ENCODE measurements at places on chromosomes 12 and 14.

GRCh38 chr12:69167648-69168165 is 71.7 kb upstream of the CPSF6 start:
- DNase-seq: no peak

GRCh38 chr14:82626156-82627066 is 1092.8 kb upstream of the SEL1L start:
- DNase-seq: no peak

GRCh38 chr14:105854600-105855245 is 328.3 kb downstream of the TMEM121 start:
- peak; percentile 5 for DNase-seq

DNA sequence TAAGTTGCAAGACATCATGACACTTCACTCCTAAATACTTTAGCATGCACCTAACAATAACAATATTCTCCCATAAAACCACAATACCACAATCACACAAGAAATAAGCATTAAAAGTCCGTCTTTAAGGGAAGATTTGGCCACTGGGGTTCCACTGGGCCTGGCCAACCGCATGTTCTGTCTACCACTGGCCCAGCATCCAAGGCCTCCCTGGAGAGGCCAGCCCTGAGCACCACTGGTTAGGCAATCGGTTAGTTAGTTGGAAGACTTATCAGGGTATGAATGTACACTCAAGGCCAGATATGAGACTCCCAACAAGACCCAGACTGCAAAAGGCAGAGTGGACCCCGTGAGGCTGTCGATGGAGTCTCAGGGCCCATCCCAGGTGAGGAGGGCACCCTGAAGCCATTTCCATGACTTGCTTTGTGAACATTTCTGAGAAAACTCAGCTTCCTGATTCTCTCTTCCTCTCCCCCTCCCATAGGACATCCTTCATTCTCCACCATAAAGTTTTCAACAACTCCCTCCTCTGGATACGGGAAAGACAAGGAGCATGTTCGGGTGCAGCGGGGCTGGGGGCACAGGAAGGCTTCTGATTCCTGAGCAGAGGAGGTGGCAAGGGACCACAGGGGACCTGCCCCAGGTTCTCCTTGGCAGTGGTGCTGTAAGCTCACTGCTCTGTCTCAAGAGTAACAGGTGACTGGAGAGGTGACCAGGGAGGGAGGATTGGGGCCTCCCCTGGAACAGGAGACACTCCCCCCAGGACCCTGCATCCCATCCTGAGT is 5.9 kb downstream of the PXN start:
- DNase-seq: no peak

DNA sequence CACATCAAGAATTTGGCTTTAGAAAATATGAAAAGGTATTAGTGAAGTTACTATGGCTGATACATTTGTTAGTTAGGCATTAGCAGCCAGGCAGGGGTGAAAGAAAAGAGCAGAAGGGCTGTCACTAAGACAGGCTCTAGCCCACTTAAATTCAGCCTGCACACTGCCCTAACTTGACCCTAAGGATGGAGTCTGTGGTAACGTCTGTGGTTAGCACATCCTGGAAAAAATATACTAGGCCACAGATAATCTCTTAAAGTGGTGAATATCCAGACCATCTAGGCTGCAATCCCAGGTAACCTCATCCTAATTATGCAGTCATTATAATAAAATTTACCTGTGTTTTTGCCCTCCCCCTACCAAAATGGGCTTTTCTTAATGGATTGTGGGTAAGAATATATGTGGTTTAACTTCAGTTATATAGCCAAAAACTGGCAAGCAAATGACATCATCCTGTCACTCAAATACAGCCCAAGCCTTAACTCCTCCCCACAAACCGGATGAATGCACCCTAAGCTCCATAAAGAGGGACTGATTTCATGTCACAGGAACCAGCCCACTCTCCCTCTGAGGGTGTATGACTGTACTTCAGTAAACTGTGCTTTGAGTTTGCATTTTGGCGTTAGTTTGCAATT is 440.9 kb downstream of the LRFN5 start:
- no peak for DNase-seq

- DNase-seq: no peak
These were observed 15.4 kb downstream of the CLMN start for GRCh38 chr14:95304342-95304741.

DNA sequence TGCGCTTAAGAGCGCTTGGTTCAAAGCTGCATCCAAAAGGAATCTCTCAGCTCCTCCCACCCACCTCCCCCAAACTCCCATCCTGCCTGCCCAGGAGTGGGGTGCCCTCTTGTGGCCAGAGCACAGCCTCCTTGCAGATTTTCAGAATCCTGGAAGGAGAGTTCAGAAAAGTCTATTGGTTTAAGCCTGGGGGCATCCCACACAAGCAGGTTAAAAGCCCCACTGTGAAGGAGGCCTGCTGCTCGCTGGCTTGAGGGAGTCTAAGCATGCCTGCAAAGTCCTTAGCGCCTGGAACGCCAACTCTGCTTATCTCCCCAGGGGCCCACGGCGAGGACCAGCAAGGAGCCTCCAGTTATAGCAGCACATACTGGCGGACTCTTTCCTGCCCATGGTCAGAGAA is 297.1 kb downstream of the KSR2 start:
- no peak for DNase-seq

DNA sequence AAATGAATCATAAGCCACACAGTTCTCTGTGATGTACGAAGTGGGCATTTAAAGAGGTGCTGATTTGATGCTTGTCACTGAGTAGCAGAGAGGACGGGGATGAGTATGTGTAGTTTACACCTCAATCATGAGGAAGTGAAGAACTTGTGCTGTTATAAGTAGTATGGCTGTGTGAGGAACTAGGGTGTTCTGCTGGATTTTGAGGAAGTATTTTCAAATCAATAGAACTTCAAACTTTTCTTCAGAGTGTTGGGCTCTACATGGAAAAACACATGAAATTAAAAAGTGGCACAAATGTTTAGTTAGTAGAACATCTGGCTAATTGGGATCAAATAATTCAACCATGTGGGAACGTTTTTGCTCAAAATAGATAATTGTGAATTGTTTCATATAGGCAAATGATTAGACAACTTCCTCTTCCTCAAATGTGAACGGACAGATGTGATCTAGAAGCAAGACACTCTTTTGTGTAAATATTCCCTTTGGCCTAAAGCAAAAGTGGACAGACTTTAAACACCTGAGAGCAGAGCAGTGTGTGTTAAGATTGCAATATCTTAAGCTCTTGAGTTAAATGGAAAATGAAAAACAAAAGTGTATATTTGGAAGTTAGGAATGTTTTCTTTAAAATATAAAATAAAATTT is 168.5 kb downstream of the NAV3 start:
- DNase-seq: no peak

- no peak for DNase-seq
These were observed 8.2 kb upstream of the MMP19 start for GRCh38 chr12:55850893-55851292.

- DNase-seq: no peak
These were observed 1.4 kb downstream of the PPM1A start for GRCh38 chr14:60250257-60251035.
